Suprapubic skin (tissue), 4 donors: ENCODE measurements at places on chromosomes 7 and 10. TPM values are rescaled to one million over a fixed set of nuclear protein-coding genes. Genes with fewer than 3 reads are reported as not detected.
A peak's percentile ranks its signal among the peaks of the same experiment; 100 is the strongest.

GRCh38 chr10:132142396-132143161 is 44.2 kb upstream of the DPYSL4 start:
- no peaks in the 10 kb centered on the region for H3K36me3 ChIP-seq
- H3K27ac ChIP-seq = no peak overlapping the region
- peaks cover 3% of the 10 kb centered on the region for H3K4me1 ChIP-seq
- no peak overlapping the region for H3K4me3 ChIP-seq

GRCh38 chr10:93259126-93259525 is 185.4 kb downstream of the CYP26A1 start:
- no peak overlapping the region for H3K4me3 ChIP-seq
- no peak overlapping the region for H3K27ac ChIP-seq
- H3K27me3 ChIP-seq = no peaks in the 10 kb centered on the region
- H3K36me3 ChIP-seq = no peaks in the 10 kb centered on the region

- H3K27ac ChIP-seq = no peak overlapping the region
- H3K4me3 ChIP-seq = no peak overlapping the region
- H3K27me3 ChIP-seq = peaks cover 75% of the 10 kb centered on the region
- H3K36me3 ChIP-seq = no peaks in the 10 kb centered on the region
- no peak for DNase-seq
Measured at GRCh38 chr10:101241840-101242707, 12.8 kb upstream of the LBX1 start.

DNA sequence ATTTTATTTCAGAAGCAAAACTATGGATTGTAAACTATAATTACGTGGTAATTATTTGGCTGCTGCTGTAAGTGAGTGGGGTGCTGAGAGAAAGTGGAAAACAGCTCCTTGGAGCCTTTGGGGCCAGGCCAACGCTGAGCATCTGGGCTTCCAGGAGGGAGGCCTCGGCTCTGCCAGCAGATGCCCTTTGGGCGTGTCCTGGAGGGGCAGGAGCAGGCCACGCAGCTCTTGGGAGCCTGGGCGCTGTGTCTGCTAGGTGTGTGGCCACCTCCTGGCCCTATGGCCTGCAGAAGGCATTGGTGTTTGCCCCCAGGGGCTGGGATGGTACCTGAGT is 423.3 kb downstream of the GLRX3 start:
- H3K36me3 ChIP-seq = no peaks in the 10 kb centered on the region
- no peaks in the 10 kb centered on the region for H3K4me1 ChIP-seq
- DNase-seq = no peak
- no peak overlapping the region for H3K27ac ChIP-seq
- no peaks in the 10 kb centered on the region for H3K27me3 ChIP-seq

DNA sequence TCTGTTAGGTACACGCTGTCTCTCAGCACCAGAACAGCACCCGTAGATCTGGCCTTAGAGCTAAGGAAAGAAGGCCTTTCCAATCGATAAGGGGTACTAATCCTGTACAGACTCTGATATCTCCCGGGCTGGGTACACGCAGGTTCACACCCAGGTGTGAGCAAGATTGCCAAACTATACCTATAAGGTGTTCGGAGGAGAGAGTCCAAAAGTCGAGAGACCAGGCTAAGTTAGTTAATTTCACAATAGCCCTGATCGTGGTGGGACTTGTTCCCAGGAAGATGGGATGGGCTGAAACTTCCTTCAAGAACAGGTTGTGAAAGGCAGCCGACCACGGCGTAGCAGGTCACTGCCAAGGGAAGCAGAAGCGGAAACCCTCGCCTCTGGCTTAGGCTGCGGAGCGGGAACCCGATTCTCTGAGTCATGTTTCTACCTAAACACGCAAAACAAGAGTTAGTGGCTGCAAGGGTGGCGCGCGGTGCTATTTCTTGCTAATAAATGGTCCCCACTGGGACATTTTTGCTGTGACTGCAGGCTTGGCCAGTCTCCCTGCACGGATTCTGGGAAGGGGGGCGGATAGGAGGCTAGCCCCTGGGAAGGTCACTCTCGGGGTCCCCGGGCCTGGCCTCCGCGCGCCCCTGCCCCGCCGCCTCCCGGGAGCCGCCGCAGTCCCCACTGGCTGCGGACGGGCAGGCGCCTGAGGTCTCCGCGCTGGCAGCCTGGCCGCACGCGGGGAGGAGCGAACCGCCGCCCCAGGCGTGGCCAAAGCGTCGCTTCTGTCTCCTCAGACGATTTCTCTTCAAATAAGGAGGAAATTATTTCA is 75.4 kb upstream of the PDSS1 start:
- H3K4me3 ChIP-seq = peak overlapping the region; percentile 52
- peaks cover 3% of the 10 kb centered on the region for H3K27me3 ChIP-seq
- DNase-seq = no peak
- H3K36me3 ChIP-seq = no peaks in the 10 kb centered on the region

DNA sequence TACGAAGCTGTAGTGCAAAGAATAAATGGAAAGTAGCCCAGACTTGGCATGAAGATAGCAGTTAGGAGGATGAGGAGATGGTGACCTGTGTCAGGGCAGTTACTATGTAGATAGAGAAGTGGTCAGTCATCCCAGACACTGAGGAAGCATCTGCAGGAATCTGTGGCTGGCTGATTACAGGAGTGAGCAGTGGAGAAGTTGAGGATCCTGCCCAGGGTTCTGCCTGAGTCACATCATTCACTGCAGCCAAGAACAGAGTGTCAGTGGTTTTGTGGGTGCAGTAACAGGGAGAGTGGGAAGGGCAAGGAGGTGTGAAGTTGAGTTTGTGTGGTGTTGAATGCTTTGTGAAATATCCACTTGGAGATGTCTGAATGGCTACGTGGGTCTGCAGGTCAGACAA is 676.4 kb upstream of the NRP1 start:
- H3K4me1 ChIP-seq = no peaks in the 10 kb centered on the region
- no peaks in the 10 kb centered on the region for H3K27me3 ChIP-seq
- no peak overlapping the region for H3K27ac ChIP-seq

ZDHHC6 gene
- 19.4 TPM for total RNA-seq

SPDYE3 gene
- not detected for total RNA-seq

PRSS1 gene
- not detected for total RNA-seq

DNA sequence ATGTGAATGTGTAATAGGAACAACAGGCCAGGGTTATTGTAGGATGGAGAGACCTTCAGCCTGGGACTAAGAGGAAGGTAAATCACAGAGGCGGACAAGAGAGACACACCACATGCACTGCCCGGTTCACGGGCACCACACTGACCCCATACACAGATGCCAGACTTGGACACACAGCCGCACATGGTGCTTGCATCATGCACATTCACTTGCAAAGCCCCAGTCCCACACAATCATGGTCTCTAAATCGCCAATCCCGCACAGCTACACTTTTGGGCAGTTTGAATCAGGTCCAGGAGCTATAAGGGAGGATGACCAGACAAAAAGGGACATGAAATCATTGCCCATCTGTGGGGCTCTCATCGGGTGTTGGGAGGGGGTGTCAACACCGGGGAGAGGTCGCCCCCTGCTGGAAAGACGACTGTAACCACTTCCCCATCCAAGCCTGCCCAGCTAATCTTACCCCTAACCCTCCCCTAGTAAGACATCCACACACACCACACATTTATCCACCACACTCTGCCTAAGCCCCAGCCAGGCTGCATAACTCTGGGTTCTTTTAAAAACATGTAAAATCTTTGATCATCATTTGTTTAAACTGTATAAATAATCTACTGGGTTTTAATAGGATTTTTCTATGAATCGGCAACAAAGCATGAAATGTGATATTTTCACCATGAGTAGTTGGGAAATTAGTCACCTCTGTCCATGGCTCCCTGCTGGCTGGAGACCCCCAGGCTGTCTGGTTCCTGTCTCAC is 40.5 kb upstream of the SLF2 start:
- no peak overlapping the region for H3K4me3 ChIP-seq
- no peaks in the 10 kb centered on the region for H3K4me1 ChIP-seq
- no peak overlapping the region for H3K27ac ChIP-seq
- H3K27me3 ChIP-seq = peaks cover 58% of the 10 kb centered on the region
- H3K36me3 ChIP-seq = no peaks in the 10 kb centered on the region

- no peaks in the 10 kb centered on the region for H3K27me3 ChIP-seq
- no peak overlapping the region for H3K4me3 ChIP-seq
- peaks cover 47% of the 10 kb centered on the region for H3K4me1 ChIP-seq
- peak overlapping the region; percentile 16 for H3K27ac ChIP-seq
- H3K36me3 ChIP-seq = no peaks in the 10 kb centered on the region
Measured at GRCh38 chr7:137958470-137959431, 43.1 kb downstream of the CREB3L2 start.

AKR1C8 gene
- not detected for total RNA-seq

- H3K4me3 ChIP-seq = no peak overlapping the region
- peak; percentile 62 for DNase-seq
- peaks cover 36% of the 10 kb centered on the region for H3K27me3 ChIP-seq
- H3K27ac ChIP-seq = no peak overlapping the region
- no peaks in the 10 kb centered on the region for H3K36me3 ChIP-seq
Measured at GRCh38 chr10:86264481-86265231, 101.9 kb downstream of the GRID1 start.

DNA sequence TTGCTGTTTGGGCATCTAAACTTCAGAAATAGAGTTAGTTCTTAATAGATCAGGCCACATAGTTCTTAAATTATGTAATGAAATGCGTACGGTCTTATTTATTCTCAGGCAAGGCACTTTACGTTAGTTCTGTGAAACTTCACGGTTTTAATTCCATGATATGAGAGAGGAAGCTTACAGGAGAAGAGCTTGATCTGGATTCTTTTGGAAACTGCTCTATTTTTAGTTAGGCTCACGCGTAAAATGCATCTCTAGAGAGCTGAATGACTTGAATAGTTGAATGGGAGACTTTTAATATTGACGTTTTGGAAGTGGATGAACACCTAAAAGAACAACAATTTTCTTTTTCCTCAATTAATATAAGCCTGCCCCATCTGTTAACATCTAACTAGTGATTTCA is 71.1 kb downstream of the PRKG1 start:
- no peaks in the 10 kb centered on the region for H3K36me3 ChIP-seq
- no peak for DNase-seq
- no peak overlapping the region for H3K4me3 ChIP-seq
- no peaks in the 10 kb centered on the region for H3K27me3 ChIP-seq
- no peak overlapping the region for H3K27ac ChIP-seq

MLXIPL gene
- 1.9 TPM for total RNA-seq

- peaks cover 3% of the 10 kb centered on the region for H3K4me1 ChIP-seq
- no peaks in the 10 kb centered on the region for H3K36me3 ChIP-seq
- no peak for DNase-seq
- no peaks in the 10 kb centered on the region for H3K27me3 ChIP-seq
Measured at GRCh38 chr7:80231707-80232106, 97.1 kb downstream of the GNAI1 start.

DNA sequence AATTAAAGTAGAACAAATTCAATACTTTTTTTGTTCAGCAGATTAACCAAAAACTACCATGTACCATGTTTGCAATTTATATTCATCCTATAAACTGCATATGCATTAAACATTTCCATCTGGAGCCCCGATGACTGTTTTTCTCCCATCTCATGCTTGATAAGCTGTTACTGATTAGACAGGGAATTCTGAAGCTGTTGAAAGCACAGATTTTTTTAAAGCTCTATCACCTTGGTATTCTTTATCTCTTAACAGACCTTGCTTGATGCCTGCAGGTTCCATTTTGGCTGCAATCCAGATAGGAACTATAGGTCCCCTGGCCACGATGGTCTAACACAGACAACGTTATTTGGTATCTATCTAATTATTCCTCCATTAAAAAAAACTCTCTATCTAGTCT is 961.7 kb downstream of the CNTNAP2 start:
- no peak overlapping the region for H3K4me3 ChIP-seq
- no peaks in the 10 kb centered on the region for H3K4me1 ChIP-seq
- no peaks in the 10 kb centered on the region for H3K36me3 ChIP-seq
- H3K27me3 ChIP-seq = no peaks in the 10 kb centered on the region
- no peak overlapping the region for H3K27ac ChIP-seq
- DNase-seq = no peak

SLC35B4 gene
- 3.9 TPM for total RNA-seq

- H3K36me3 ChIP-seq = no peaks in the 10 kb centered on the region
- no peaks in the 10 kb centered on the region for H3K4me1 ChIP-seq
- no peak overlapping the region for H3K27ac ChIP-seq
Measured at GRCh38 chr7:13540429-13540828, 449.0 kb downstream of the ETV1 start.

- no peak overlapping the region for H3K27ac ChIP-seq
- H3K36me3 ChIP-seq = no peaks in the 10 kb centered on the region
- no peak overlapping the region for H3K4me3 ChIP-seq
- no peak for DNase-seq
Measured at GRCh38 chr7:96591159-96591899, 118.3 kb downstream of the SEM1 start.

GRCh38 chr7:102063690-102064180 is 222.9 kb upstream of the SH2B2 start:
- H3K36me3 ChIP-seq = no peaks in the 10 kb centered on the region
- peaks cover 19% of the 10 kb centered on the region for H3K4me1 ChIP-seq
- DNase-seq = no peak
- H3K4me3 ChIP-seq = no peak overlapping the region

DNA sequence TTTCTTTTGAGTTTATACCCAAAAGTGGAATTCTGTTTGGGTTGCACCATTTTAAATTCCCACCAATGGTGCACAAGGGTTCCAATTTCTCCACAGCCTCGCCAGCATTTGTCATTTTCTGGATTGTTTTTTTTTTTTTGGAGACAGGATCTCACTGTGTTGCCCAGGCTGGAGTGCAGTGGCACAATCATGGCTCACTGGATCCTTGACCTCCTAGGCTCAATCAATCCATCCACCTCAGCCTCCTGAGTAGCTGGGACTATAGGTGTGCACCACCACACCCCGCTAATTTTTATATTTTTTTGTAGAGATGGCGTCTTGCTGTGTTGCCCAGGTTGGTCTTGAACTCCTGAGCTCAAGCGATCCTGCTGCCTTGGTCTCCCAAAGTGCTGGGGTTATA is 46.6 kb downstream of the CUX1 start:
- H3K4me1 ChIP-seq = peaks cover 14% of the 10 kb centered on the region
- no peak for DNase-seq
- no peak overlapping the region for H3K27ac ChIP-seq
- no peaks in the 10 kb centered on the region for H3K27me3 ChIP-seq
